Suppressor macrophage treated with lipopolysaccharide for 4 hours (primary cell): ENCODE measurements at places on chromosomes 4 and X.

GRCh38 chrX:110293658-110294057, 24.2 kb downstream of the AMMECR1 start:
- DNase-seq = no peak

DNA sequence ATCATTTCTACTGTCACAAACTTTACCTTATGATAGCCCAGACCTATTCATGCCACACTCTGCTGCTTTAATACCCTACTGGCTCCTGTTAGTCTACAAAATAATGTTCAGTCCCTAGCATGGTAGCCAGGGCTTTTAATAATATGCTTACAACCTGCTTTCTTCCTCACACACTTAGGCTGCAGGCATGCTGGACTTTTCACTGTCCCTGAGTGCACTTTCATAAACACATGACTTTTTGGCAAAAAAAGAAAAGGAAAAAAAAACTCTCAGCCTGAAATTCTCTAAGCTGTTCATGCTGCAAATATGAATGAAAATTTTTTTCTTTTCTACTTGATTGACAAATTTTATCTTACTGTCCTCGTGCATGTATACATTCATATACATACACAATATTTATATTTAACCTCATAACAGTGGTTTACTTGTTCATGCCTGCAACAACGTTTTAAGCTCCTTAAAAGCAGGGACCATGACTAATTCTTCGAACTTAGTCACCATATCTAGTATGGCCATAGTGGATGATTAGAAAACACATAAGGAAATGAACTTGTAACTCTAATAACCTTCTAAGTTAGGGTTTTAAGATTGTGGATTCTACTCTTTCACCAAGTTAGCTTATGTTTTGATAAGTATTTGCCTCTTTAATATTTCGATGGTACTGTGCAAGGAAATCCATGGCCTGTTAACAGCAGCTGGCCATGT, 229.5 kb downstream of the SPCS3 start:
- no peak for DNase-seq

DNA sequence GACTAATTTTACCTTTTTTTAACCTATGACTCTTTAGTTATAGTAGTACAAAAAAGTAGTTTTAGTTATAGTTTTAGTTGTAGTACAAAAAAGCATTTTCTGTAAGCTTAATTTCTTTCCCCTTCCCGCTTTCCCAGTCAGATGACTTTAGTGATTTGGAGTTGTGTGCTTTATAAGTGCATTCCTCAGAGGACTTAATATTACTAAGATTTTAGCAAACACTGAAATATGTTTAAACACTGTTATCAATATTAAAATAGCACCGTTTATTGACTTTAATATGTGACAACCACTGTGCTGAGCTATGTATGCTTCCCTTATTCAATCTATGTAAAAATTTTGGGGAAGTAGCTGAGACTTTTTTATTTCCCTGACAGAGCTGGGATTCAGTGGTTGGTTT, 22.8 kb downstream of the GUF1 start:
- DNase-seq = no peak

- DNase-seq = no peak
Measured at GRCh38 chr4:112520598-112521122, 4.7 kb upstream of the NEUROG2 start.

- DNase-seq = peak; percentile 13
Measured at GRCh38 chrX:118272242-118272641, 73.7 kb upstream of the WDR44 start.

GRCh38 chr4:101853691-101854090, 63.2 kb downstream of the BANK1 start:
- no peak for DNase-seq

- DNase-seq = no peak
Measured at GRCh38 chr4:3399277-3400194, 42.2 kb upstream of the HGFAC start.

DNA sequence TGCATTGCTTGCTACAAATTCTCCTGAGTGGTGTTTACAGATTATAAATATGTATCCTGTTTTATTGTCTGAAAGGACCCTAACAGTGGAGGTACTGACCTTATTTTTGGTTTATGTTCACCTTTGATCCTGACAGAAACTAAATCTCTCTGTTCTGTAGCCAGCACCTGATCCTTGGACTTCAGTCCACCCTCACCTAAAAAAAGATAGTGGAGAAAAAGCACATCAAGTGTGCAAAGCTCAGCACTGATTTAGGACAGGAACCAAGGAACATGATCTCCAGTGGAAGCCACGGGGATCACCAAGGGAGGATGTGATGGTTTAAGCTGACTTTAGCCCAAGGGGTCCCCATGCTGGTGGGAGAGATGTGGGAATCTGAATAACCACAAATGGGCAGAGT, 22.3 kb upstream of the C4orf54 start:
- DNase-seq = no peak

DNA sequence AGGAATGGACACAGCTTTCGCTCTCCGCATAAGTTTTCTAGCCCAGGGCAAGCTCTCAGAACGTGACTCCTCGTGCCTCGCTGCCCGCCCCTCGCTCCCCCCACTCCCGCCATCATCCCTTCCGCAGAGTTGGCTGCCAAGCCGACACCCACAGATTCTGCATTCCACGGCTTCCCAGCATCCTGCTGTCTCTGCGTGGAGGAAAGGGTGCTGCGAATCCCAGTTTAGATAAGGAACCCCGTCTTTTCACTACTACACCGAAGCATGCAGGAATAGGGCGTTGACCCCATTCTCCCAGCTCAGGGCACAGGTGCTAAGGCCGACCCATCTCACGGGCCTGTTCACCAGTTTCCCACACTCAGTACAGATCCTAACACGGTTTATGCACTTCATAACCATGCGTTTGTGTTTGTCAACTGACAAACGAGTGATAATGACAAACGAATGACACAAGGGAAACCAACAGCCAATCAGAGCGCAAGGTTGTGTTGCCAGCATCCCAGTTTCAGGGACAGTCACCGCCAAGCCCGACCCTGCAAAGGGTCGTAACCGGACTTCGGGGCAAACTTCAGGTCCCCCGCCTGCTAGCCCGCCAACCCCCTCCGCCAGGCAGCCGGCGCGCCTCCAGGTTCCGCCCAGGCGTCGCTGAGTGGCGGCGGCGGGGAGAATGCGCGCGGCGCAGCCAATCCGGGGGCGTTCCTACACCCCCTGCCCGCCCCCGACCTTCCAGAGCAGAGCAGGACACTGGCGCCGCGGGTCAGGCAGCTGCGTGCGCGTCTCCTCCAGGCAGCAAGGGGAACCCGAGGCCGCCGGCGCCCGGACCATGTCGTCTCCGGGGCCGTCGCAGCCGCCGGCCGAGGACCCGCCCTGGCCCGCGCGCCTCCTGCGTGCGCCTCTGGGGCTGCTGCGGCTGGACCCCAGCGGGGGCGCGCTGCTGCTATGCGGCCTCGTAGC, at the start of gene CYP2U1:
CYP2U1 (plus strand) TSS at position 729 of the 954 bp plus-strand sequence; CDS start at position 824, 95 bp downstream.
- peak; percentile 78 for DNase-seq

DNA sequence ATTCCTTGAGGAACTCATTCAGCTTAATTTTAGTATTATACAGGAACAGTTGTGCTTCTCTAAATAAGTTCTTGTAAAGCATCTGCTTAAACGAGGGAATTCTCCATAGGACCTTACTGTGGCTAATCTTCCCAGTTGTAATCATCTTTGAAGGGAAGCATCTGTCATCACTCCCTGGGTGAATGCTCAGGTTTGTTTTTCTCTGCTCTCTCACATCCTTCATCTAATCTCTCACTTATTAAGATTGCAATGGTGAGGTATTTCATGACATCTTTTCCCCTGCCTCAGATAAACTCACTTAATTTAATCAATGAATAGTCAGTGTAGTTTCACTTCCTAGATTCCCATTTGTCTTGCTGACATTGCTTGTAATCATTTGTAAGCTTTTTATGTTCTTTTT, 121.8 kb upstream of the ADAMTS3 start:
- DNase-seq = no peak

GRCh38 chrX:155745792-155746191, 133.0 kb upstream of the TMLHE start:
- no peak for DNase-seq

GRCh38 chr4:138647433-138647832, 368.1 kb upstream of the NOCT start:
- DNase-seq = no peak

DNA sequence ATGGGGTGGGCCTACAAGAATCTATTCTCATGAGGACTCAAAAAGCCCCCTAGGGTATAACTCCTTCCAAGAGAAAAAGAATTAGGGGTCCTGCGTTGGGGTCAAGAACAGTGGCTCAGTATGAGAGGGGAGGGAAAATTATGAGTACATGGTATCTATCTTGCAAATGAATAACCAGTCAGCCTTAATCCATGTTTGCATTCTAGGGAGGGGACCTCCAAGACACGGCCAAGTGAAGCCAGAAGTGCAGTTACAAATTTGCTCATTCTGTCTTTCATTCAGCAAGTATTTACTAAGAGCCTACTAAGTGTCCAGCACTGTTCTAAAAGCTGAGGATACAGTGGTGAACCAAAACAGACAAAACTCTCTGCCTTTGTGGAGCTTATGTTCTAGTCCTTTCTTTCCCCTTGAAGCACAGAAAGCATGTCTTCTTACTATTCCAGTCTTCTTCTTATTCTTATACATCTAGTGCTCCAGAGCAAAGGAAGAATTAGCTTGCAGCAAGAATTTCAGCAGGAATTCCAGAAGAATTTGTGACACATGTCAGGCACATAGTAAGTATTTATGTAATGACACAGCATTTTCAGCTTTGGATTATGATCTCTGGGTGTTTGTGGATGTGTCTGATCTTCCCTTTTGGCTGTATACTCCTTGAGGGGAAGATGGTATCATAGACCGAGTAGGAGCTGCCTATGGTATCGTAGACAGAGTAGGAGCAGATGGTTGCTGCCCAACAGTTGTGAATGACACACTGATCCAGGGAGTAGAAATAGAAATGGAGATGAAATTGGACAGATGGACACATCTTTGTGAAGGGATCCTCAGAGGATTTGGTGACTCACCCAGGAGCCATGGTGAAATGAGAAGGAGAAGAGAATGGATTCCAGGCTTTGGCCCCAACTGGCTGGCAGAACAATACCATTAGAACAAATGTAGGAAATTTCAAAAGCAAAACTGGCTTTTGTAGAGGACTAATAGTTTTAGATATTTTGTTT, 75.9 kb downstream of the COQ2 start:
- no peak for DNase-seq

- DNase-seq = no peak
Measured at GRCh38 chrX:116749943-116750342, 287.2 kb upstream of the CT83 start.

DNA sequence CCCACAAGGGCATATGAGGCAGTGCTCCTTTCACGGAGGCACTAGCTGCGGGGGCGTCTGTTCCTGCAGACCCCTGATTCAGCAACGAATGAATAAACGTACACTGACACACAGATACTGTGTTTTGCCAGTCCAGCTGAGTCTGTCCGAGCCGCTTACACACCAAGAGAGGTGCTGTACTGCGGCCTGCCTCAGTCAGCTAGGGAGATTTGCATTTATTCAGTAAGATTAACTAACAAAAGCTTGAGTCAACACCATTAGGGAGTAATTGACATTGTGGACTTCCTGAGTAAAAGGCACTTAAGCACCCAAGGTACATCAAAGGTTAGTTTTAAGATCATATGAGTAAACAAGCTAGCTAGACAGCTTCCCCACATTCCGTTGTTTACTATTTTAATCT, 31.0 kb upstream of the BEX4 start:
- no peak for DNase-seq

GRCh38 chr4:122747883-122748282, 15.4 kb downstream of the BBS12 start:
- peak; percentile 80 for DNase-seq

DNA sequence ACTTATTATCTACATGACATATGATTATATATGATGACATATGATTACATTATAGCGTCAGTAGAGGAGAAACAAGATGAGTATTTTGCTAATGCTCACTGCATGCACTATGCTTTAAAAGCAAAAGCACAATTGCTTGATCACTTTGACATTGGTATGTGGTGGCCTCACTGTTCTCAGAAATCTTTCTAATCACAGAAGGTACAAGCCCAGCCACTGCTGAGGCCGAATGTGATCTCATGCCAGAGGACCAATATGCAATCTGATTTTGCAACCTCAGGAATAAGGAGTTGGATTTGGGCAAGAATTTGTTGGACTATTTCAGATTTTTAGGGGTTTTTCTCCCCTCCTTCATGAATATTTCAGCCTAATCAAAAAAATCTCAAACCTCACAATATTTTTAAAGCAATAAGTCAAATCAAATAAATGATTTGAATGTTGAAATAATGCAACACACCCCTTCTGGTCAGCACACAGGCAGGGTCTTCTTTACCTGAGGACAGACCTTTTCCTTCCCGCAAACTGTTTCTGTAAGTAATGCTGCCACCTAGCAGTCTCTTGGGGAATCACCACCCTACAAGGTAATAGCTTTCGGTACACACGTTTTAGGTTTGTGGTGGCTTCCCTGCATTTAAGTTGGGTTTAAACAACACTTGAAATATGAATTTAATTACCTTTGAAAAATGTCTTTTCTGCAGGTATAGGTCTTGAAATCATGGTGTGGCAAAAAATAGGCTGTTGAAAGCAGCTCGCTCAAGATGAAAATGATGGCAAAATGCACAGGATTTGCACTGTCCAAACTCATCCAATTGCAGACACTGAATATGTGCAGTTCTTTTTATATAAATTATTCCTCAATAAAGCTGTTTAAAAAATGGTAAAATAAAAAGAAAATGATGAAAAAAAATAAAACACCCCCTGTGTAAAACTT, 4.8 kb upstream of the CXCL13 start:
- DNase-seq = peak; percentile 49

GRCh38 chrX:4243759-4244158, 530.3 kb upstream of the PRKX start:
- DNase-seq = no peak

DNA sequence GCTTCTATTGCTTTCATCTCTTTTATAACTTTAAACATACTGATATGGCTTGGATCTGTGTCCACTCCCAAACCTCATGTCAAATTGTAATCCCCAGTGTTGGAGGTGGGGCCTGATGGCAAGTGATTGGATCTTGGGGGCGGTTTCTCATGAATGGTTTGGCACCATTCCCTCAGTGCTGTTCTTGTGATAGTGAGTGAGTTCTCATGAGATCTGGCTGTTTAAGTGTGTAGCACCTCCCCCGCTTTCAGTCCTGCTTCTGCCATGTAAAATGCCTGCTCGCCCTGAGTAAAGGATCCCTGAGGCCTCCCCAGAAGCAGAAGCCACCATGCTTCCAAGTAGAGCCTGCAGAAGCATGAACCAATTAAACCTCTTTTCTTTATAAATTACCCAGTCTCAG, 17.7 kb downstream of the MND1 start:
- peak; percentile 12 for DNase-seq

- no peak for DNase-seq
Measured at GRCh38 chrX:131802836-131803626, 220.1 kb upstream of the STK26 start.

DNA sequence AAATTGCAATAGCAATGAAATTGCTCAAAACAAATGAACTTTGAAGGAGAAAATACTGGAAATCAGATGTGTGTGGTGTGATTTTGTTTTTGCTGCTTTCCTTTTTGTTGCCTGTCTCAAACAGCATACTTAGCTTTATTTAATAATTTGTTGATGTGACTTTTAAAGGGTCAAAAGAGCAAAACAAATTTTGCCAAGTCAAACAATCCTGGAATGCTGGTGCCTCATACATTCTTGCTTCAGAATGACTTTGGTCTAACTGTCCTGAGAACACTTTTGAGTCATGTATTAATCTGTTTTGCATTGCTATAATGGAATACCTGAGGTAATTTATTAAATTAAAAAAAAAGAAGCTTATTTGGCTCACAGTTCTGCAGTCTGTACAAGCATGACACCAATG, 3.4 kb downstream of the PF4V1 start:
- no peak for DNase-seq

- no peak for DNase-seq
Measured at GRCh38 chr4:176781739-176782100, 11.0 kb downstream of the VEGFC start.

- no peak for DNase-seq
Measured at GRCh38 chr4:147837435-147837834, 105.5 kb downstream of the ARHGAP10 start.

GRCh38 chr4:13994016-13994415, 366.5 kb upstream of the BOD1L1 start:
- no peak for DNase-seq
